Osteocyte (in vitro differentiated cells): ENCODE measurements at places on chromosomes 11 and 22.

DNA sequence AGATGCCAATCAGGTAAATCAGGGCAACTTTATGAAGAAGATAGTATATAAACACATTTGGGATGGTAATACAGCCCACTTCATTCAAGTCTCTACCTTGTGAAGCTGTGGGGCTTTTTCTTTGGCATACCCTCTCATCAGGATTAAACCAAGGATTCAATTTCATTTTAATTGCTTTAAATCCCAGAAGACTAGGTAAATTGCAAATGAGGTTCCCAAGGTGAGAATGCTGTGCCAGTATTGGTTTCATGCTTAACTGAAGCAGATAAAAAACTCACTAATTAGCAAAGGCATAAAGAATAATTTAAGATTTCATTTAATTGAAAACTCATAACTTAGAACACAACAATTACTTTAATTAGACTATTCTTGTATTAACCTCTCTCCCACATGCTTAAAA, 1218.1 kb downstream of the FAM181B start:
- no peak for DNase-seq

DNA sequence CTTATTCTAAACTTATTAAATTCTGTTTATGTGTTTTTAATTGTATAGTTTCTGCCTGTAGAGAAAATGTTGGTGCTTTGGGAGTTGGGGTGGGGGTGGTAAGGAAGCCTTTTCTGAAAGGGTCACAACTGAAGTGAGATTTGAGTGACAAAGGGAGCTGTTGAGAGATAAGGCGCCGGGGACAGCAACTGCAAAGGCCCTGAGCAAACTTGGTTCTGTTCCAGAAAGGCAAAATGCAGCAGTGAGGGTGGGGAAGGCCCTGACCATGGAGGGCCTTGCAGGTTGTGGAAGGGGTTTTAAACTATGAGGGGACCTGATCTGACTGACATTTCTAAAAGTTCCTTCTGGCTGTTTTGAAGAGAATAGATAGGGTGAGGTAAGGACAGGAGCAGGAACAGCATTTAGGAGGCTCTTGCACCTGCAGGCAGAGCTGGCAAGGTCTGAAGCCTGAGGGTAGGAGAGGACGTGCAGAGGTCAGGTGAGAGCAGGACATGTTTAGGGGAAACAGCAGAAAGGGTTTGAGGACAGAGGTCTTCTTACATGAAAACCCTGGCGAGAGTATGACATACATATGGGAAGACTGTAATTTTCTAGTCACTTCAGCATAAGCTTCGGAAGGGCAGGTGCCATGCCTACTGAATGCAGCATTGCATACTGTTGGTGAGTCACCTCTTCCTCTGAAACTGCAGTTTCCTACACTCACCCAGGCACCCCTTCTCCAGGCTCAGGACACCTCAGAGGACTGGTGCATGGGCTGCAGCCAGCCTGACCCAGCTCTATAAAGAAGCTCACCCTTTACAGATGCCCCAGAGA, 190.7 kb downstream of the SNX19 start:
- DNase-seq = no peak

DNA sequence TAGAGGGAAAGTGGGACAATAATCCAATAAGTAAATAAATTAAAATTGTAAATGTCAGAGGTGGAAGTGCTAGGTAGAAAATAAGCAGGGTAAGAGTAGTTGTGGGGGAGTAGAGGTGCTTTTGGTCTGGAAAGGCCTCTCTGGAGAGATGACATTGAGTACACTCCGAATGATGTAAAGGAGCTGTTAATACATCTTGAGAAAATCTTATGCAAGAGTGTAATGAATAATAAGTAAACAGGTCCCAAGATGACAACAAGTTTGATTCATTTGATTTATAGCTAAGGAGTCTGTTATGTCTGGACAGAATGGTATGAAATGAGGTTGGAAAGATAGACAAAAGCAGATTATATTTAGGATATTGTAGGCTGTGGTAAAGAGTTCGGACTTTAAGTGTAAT, 87.5 kb downstream of the TMEM135 start:
- no peak for DNase-seq

GRCh38 chr22:20406686-20407408, 12.9 kb downstream of the ZNF74 start:
- peak; percentile 67 for DNase-seq

DNA sequence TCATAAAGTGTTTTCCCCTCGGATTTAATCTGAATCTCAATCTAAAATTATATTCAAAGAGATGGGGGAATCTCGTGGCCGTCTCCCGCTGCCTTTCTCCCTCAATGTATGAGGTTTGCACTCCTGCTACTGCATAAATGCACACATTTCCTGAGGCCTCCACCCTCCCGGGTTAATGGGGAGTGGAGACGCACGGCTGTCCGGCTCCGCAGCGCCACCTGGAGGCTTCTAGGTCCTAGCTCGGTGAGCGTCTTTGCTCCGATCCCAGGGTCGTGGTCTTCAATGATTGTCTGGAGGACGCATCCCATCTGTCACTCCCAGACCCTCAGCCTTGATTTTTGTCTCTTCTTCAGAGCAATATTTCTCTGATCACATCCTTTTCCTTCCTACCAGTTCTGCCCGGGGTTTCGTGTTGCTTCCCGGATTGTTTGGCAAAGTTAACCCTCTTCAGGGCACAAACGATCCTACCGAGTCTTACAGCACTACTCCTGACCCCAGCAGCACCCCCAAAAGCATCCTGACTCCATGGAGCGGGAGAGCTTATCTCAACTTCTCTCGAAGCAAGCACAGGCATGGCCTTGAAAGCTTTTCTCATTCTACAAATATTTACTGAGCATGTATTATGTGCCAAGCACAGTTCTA, at the start of gene LMO1:
LMO1 (minus strand) TSS at position 110 of the 642 bp plus-strand sequence. CDS start 516 bp downstream, outside the sequence.
- DNase-seq = peak; percentile 93

- DNase-seq = peak; percentile 86
These were observed at the start of gene PVALB for GRCh38 chr22:36816636-36817524. Gene PVALB (minus strand): TSS chr22:36817035. CDS start chr22:36817005, 30 bp downstream.

GRCh38 chr22:30427871-30428270, 2.3 kb downstream of the MTFP1 start:
- no peak for DNase-seq

DNA sequence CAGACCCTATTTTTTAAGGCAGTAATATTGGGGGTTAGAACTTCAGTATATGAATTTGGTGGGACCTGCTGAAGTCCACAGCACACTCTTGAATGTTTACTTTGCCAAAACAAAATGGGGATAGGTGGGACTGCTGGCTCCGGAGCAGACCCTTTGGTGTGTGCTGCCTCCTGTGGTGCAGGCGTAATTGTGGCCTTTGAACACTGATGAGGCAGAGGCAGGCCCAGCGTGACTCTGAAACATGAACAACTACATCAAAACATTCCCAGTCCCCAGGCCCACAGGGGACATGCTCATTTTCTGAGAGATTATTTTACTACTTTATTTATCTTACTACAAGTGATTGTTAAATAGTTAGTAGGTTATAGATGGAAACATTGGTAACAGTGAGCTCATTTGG, 225.0 kb upstream of the TBCEL start:
- no peak for DNase-seq

- no peak for DNase-seq
These were observed 1.2 kb downstream of the BID start for GRCh38 chr22:17772958-17773605.

DNA sequence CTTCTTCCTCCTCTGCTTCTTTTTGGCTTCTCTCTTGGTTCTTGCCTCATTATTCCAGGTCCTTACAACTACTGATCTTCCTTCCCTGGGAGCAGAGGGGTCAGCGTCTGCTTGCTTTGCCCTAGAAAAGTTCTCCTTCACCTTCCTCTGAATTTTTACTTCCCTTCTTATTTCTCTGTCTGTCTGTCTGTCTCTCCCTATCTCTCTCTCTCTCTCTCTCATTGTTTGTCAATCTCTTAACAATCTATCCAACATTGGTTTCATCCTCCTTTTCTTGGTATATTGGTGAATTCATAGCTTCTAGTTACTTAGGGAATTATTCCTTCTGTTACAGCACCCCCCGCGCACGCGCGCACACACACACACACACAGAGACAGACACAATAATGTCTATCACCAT, 559.1 kb downstream of the MN1 start:
- no peak for DNase-seq

GRCh38 chr11:72005347-72006260, 6.9 kb downstream of the IL18BP start:
- DNase-seq = no peak

DNA sequence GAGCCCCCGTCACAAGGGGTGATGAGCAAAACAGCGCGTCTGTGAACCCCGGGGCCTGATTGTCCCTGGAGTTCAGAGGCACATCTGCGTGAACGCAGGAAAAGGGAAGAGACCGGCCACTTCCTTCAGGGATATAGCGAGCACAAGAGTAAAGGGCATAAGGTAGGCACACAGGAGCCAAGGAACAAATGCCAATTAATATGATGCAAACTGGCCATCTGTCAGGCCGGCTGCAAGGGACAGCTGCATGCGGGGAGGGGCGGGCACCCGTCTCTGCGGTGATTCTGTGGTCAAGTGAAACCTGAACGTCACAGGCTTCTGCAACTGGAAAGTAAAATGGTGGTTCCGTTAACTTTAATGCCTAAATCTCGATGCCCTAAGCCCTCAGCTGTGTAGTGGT, 64.7 kb downstream of the TRIM29 start:
- no peak for DNase-seq

DNA sequence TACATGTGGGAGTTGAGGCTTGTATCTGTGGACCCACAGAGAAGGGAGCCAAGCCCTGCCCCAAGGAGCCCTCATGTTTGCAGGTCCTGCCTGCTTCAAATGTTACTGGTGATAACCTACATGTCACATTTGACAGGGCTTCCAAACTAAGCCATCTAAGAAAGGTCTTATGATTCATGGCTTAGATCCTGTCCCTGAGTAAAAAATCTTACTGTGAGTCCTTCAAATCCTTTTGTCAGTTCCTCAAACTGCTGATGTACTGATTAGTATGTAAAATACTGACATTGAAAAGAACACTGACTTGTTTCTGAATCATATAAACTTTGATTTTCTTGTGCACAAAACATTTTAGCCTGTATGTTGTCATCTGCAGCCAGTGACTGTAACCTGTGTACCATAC, 1.0 kb upstream of the PANX1 start:
- no peak for DNase-seq

GRCh38 chr11:133821776-133822175, 23.5 kb downstream of the SPATA19 start:
- DNase-seq = peak; percentile 69
